ENCODE measurements at places on chromosomes 6 and 20.

DNA sequence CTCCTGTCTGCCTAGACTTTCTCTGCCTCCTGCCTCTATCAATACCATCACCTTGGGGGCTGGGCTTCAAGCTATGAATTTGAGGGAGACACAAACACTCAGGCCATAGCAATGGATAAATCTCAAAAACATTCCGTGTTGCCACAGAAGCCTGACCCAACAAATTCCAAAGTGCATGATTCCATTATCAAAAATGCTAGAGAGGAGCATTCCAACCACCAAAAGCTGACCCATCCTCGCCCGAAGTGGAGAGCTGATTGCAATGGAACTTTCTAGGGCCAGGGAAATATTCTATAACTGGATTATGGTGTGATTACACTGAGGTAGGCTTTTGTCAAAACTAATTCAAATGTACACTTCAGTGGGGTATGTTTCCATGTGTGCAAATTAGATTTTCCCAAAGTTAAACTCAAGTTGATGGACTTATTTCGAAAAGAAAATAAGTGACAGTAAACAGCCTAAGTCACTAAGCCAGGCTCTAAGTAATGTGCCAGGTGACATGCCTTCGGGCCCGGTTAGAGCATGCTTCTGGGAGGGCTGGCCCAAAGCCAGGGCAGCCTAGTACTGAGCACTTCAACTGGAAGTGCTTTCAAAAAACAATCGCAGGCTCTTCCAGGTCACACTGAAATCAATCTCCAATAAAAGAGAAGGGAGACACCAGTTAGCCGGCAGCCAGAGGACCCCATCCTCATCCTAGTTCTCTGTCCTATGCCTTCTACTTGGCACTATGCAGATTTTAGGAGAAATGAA lies 142.3 kb downstream of the TBXT start:
- no peak for DNase-seq

DNA sequence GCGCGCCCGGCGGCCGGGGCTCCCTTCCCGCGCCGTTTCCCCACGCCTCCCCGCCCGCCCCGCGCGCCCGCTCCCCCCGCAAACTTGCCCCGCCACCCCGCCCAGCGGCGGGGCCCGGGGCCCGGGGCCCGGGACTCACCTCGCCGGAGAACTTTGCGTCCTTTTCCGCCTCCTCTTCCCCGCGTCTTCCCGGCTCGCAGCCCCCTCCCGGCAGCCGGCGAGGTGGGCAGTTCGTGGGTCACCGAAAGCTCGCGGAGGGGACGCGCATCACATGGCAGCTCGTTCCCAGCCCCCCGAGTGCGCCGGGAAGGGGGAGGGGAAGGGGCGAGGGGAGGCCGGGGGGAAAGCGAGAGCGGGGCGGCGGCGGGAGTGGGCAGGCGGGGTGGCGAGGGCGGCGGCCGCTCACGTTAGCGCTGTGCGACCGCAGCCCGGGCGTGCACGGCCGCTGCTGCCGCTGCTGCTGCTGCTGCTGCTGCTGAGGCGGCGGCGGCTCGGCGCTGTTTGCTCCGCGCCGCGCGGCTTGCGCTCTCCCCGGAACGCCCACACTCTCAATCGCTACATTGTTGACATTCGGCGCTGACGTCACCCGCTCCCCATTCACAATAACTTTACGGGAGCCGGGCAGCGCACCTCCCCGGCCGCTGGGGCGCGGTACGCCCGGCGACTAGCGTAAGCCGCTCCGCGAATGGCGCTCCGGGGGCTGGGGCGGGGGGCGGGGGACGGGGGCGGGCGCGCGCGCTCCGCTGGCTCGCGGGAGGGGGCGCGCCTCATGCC lies at the start of gene BACH2:
Gene BACH2 (minus strand): TSS at position 503 of the 774 bp plus-strand sequence. CDS start 287,999 bp downstream, outside the sequence.
- DNase-seq, result peak; percentile 96

- DNase-seq, result no peak
These were observed 194.1 kb downstream of the SYNDIG1 start for GRCh38 chr20:24663496-24663895.

DNA sequence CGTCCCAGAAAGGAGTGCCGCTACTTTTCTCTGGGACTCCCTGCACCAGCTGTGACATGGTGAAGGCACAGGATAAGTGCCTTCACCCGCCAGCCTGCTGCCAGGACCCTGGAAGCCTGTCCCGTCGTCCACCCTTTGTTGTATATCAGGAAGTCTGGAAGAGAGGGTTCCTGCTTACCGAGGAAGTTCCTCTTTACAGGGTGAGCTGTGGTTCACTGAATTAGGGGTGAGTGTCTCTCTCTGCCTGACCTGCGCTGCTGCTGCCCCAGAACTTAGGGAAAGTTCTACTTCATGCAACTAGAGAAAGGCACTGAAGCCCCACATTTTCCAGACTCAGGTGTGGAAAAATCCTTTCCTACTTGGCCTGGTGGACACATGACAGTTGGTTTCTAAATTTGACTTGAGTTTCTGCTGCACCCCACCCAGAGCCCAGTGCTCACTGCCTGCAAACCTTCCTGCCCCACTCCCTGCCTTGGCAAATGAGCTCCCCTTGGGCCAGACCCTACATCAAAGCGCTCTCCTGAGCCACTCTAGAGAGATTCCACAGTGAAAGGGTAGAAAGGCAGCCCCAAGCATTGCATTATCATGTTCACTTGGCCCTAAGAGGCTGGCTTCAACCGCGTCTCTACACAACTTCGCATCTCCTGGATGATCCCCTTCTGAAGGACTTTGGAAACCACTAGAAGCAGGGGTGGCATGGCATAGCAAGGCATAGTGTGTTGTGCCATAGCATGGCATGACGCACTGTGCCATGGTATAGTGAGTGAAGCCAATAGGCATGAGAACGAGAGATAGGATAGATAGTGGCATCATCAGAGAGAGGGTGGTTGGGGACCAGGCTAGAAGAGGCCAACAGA lies 215.8 kb upstream of the CDYL start:
- DNase-seq, result no peak

- peak; percentile 30 for DNase-seq
These were observed 1.6 kb downstream of the HLA-DQB1 start for GRCh38 chr6:32664827-32665362.

DNA sequence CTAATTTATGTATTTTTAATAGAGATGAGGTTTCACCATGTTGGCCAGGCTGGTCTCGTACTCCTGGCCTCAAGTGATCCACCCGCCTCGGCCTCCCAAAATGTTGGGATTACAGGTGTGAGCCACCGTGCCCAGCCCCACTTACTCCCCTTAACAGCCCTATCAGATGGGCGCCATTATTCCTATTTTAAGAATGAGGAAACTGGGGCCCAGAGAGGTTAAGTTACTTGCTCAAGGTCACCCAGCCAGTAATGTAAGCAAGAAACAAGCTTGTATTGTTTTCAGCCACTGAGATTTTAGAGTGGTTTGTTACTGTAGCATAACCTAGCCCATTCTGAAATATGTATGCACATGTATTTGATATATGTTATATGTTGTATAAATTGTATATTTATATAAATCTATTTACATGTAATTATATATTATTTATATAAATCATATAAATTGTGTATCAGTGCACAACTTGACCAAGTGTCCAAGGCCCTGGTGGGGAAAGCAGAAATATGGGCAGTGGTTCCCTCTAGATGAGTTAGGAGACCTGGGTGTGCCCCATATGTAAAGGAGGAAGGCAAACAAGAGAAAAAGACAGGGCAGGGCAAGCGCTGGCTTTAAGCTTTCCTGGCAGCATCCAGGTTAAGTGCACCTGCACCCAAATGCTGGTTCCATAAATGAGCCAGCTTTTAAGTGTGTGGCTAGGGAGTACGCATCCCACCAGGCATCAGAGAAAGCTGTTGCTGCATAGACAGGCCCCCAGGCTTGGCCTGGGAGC lies 1.2 kb upstream of the GUCA1A start:
- DNase-seq, result no peak

GRCh38 chr20:14845199-14846160 lies 508.1 kb upstream of the FLRT3 start:
- no peak for DNase-seq

- no peak for DNase-seq
These were observed 4.7 kb upstream of the SEC63 start for GRCh38 chr6:107962723-107963122.

DNA sequence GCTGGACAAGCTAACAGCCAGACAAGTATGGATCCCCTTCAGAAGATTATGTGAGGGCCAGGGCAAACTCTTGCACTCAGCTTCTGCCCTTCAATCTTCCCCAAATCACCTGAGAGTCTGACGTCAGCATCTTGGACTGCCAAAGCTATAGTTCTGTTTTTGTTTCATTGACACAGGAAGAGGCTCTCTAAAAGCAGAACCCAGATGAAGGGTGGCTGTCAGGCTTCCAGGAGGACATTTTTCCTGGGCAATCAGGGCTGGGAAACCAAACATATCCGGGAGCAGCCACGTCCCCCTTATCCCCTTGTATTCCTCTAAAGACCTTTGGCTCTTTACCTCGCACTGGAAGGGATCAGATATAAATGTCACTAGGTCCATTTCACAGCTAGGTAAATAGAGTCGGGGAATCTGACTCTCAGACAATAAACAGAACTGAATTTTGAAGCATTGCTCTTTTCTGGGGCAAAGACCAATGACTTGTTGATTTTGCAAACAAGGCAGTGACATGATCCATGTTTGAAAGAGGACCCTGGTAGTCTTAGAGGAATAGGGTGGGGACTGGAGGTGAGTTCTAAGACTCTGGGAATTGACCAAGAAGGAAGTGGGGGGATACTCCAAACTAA lies 13.3 kb downstream of the MAFB start:
- no peak for DNase-seq

DNA sequence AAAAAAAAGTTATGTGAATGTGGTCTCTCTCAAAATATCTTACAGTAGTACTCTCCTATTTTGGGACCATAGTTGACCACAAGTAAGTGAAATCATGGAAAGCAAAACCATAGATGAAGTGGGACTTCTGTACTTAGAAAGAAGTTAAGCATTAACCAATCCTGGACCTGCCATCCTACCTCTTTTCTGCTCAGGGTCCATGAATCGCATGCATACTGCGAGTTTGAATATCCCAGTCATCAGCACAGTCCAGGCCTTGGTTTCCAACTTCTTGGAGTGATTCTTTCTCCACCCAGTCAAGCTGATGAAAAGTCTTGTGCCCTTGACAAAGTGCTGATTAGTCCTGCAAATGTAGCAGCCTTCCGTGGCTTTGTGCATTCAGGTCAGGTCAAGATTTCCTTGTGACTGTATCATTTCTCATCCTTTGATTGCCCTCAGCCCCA lies 46.0 kb downstream of the RNF217 start:
- DNase-seq, result no peak

Measured in stimulated activated CD4-positive, alpha-beta T cell treated with anti-CD3 and anti-CD28 coated beads, Interleukin-2, amount 100 ng/mL, for 4 hours (primary cell).